ENCODE measurements at places on chromosomes 3 and 15.

DNA sequence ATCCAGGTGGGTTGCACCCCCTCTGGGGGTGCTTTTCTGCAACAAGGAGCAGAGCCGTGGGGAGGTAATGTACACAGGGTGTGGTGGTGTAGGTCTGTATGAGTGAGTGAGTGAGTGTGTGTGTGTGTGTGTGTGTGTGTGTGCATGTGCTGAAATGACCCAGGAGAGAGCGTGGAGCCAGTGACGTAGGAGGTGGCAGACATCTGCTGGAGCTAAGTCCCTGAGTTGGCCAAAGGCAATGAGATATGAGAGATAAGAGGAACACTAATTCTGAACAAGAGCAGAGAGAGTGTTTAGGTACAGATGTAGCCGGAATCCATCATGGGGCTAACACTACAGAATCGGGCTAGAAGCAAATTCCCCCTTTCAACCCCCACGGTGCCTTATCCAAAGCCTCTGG, 27.6 kb downstream of the BDH1 start:
- DNase-seq, result no peak

DNA sequence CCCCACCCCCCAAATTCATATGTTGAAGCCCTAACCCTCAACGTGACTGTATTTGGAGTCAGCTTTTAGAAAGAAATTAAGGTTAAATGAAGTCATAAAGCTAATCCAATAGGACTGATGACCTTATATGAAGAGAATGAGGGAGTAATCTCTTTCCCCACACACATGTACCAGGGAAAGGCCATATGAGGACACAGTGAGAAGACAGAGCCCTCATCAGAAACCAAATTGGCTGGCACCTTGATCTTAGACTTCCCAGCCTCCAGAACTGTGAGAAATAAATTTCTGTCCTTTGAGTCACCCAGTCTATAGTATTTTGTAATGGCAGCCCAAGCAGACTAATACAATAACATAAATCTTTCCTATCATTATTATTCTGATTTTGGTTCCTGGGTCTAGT, 194.7 kb upstream of the NANOGP8 start:
- DNase-seq, result no peak

- DNase-seq, result no peak
Measured at GRCh38 chr15:61057376-61057775, 171.7 kb downstream of the RORA start.

- DNase-seq, result no peak
Measured at GRCh38 chr3:51271172-51271571, 113.9 kb upstream of the MANF start.

- peak; percentile 34 for DNase-seq
Measured at GRCh38 chr3:141049681-141050080, 1.5 kb upstream of the SPSB4 start.

- no peak for DNase-seq
Measured at GRCh38 chr3:128855569-128855968, 23.9 kb upstream of the ACAD9 start.

DNA sequence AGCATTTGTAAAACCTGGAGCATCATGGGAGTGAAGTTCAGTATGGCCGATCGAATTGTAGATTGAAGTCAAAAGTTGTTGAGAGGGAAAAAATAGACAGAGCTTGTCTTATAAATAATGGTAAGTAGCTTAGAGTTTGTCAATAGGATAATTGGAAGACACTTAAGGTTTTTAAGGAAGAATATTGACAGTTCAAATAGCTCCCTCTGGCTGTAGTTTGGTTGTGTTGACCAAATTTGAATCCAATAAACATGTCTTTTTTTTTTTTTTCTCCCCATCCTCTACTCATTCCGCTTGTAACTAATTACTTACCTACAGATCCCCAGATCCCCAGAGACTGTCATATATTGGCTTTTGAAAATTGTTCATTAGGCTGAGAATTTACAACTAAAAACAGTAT, 677.0 kb downstream of the AGBL1 start:
- DNase-seq, result no peak

- no peak for DNase-seq
Measured at GRCh38 chr3:32022947-32023346, 41.4 kb downstream of the ZNF860 start.

GRCh38 chr3:65945953-65946352, 92.8 kb downstream of the MAGI1 start:
- no peak for DNase-seq

- DNase-seq, result no peak
Measured at GRCh38 chr15:33742800-33743199, 225.5 kb upstream of the CHRM5 start.

DNA sequence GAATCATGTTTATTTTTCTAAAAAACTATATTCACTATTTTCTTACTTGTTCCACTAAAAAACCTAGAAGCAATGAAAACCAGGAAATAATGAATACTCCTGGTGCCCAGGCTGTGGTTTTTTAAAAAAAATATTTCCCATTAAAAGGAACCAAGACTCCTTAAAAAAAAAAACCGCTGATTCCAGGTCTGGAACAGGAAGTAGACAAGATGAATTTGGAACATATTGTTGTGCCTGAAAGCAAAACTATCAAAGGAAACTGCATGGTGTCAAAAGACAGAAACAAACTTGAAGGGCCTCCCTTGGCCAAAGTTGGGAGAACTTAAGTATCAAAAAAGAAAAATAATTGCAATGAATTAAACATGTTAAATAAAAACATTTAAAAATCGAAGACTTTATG, 245.3 kb upstream of the P2RY1 start:
- no peak for DNase-seq

GRCh38 chr15:29018120-29018805, 132.5 kb downstream of the APBA2 start:
- no peak for DNase-seq

- DNase-seq, result peak; percentile 23
Measured at GRCh38 chr3:184470551-184470950, 90.7 kb downstream of the CHRD start.

GRCh38 chr3:141386611-141387111, 18.4 kb downstream of the ZBTB38 start:
- no peak for DNase-seq

- no peak for DNase-seq
Measured at GRCh38 chr15:95439922-95440376, 890.6 kb upstream of the NR2F2 start.

DNA sequence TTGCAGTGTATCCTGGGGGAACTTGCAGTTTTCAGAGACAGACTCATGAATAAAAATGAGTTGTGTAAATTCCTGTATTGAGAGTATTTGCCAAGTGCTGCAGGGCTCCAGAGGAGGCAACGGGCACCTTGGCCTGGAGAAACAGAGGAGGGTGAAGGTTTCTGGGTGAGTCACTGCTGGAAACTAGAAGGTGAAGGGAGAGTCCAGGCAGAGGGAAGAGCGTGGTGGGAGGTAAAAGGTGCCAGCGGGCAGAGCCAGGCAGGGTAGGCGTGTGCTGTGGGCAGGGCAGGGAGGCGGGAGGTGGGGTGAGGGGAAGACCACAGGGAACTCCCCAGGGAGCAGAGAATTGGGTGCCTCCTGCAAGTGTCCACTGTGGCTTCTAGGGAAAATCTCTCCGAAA, 120.8 kb downstream of the SLCO3A1 start:
- no peak for DNase-seq

- DNase-seq, result peak; percentile 11
Measured at GRCh38 chr3:179811321-179812095, 158.7 kb downstream of the USP13 start.

GRCh38 chr3:167120828-167121227, 259.3 kb downstream of the ZBBX start:
- no peak for DNase-seq

DNA sequence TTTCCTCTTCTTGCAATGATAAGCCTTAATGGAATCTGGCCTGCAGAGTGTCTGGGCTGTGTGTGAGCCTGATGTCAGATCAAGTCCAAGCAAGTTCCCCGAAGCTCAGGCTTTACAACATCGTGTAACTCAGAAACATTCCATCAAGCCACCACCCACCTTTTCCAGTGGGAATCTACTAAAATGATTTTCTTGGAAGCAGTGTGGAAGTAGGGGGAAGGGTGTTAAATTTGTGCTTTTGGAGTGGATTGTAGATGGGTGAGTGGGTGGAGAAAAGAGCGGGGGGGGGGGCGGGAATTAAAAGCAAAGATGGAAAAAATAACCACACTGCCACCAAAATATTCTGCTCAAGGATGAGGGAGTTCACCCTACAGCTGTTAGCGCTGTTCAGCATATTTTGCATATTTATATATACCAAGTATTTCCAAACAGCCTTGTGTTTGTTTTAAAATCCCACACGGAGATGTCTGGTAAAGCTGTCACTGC, 53.6 kb downstream of the VGLL3 start:
- no peak for DNase-seq

DNA sequence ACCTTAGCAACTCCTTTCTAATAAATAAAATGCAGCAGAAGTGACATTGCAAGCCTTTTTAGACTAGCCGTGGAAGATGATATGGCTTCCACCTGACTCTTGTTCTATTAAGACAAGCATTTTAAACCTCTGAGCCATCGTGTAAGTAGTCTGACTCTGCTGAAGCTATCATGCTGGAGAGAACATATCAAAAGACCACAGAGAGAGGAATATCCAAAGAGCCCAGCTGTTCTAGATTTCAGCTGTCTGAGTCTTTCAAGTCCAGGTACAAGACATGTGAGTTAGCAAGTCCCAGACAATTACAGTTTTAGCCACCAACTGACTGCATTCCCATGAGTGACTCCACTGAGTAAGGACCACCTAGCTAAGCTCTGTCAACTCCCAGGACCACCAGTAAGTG, 517.0 kb upstream of the NAALADL2 start:
- DNase-seq, result no peak

DNA sequence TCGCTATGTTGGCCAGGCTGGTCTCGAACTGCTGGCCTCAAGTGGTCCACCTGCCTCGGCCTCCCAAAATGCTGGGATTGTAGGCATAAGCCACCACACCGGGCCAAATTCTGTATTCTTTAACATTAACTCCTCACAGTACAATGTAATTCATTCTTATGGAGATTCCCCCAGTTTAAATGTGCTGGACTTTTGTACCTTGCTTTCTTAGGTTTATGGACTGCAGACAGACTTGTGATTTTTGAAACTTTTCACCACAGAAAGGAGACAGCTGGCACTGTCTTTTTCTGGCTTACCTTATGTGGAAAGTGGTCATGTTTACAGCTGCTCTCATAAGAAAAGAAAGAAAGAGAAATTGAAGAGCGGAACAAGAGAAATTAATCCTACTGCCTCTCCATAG, 103.8 kb downstream of the IQCH start:
- DNase-seq, result no peak

DNA sequence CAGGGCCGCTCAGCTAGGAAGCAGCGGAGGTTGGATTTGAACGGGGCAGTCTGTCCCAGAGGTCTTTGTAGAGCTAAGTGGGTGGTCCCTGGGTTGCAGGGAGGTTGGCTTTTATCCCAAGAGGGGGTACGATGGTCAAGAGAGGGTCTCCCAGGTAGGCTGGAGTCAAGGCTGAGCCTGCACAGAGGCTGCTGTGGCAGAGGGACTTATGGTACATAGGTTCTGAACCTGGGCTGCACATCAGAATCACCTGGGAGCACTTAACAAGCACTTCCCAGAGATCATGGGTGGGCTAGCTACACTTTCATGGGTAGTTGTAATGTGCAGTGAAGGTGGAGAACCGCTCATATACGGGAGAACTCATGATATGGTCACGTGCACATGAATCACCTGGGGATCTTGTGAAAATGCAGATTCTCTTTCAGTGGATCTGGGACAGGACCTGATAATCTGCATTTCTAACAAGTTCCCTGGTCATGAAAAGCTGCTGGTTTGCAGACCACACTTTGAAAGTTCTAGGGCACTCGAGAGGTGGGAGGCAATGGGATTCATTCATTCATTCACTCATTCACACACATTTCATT, 2.9 kb upstream of the RASGRF1 start:
- no peak for DNase-seq

DNA sequence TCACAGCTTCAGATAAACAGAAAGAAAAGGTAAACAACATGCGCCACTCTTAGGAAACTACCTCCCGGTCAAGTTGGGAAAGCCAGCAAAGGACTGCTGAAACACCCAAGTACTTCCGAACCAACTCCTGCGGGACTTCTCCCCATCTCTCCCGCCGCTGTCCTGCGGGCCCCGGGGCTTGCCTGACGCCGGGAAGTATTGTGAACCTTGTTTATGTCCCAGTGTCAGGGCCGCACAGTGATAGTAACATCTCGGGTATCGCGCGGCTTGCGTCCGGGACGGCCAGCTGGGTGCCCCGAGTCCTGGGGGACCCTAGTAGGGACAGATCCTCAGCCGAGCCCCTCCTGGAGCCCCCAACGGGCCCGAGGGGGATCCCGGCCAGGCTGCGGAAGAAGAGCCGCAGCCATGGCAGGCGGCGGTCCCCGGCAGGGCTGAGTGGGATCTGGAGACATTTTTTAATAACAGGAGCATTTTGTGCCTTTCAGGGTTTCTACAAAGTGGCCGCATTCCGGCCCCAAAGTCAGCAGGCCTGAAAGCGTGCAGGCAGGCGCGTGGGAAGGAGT, 756 bp downstream of the CLPX start:
- DNase-seq, result peak; percentile 54

GRCh38 chr3:186724911-186725310, 7.8 kb downstream of the KNG1 start:
- no peak for DNase-seq

DNA sequence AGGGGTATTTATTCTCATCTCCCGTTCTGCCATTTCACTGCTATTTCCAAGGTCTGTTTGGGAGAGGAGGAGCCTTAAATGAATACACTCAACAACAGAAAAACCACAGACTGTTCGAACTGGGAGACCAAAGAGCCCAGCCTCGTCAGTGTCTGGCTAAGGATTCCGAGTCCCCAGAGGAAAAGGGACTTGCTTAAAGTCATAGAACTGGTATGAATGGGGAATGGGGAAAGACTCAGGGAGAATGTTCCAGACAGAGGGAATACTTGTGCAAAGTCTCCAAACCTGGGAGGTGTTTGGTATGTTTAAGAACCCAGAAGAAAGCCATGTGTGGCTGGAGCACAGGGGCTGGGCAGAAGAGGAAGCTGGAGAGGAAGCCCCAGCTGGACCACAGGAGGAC, 46.9 kb downstream of the FAM43A start:
- DNase-seq, result no peak

DNA sequence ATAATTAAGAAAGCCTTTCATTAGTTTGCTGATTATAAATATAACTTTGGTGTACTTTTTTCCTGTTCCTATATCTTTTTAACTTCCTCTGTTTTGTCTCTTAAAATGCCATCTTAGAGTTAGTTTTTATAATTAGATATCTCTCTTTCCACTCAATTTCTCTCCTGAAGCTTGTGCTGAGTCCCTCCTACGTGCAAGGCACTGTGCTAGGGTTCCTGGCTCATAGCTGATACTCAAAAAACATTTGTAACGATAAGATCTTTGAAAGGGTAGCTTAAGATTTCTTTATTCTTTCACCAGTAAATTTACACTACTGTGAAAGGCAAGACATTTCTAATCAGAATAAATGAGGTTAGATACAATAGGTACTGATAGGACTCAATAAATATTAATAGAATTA, 358.8 kb downstream of the MECOM start:
- DNase-seq, result no peak

All from activated CD4-positive, alpha-beta T cell treated with anti-CD3 and anti-CD28 coated beads for 48 hours (primary cell).